ENCODE measurements at places on chromosomes 6 and 20.
A peak's percentile ranks its signal among the peaks of the same experiment; 100 is the strongest.

GRCh38 chr20:45410887-45411286, 2.8 kb downstream of the DBNDD2 start:
- no peak for DNase-seq

DNA sequence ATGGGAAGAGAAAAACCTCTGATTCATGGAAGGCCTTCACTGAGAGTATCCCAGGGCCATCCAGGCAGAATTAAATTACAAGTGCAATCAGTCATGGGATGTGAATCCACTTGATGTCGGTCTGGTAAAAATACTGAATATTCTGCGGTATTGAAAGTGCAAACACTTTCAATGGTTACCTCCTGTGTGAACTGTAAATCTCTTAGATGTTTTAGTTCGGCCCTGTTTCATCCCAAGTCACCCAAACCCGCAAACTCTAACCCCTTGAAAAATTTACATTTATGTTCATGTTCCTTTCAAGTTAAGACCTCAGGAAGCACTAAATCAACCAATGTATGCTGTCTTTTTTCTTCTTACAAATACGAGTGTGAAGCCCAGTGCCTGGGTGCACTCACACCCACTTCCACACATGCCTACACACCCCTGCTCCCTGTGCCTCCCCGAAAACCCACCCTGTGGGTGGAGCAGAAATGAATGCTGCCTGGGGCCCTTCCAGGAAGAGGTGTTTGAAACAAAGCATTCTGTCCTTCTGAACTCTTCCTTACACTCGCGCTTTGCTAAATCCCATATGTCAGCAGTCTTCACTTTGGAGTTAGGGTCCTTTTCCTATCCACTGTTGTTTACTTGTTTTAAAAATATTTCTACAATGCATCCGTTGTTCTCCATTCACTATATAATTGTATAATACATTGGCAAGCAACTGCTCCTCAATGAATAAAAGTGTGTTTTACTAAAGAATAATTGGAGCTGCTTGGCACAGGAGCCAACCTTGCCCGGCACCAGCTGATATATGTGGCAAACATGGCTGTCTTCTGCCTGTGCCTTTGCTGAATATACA, 62.7 kb downstream of the FYN start:
- DNase-seq = no peak

GRCh38 chr6:109048670-109049415, 45.8 kb downstream of the SESN1 start:
- DNase-seq = no peak

GRCh38 chr6:82006027-82006738, 241.4 kb downstream of the IBTK start:
- DNase-seq = peak; percentile 41

- no peak for DNase-seq
These were observed 52.9 kb downstream of the KAT14 start for GRCh38 chr20:18190338-18191233.
